ENCODE measurements at places on chromosomes 2 and 18. TPM values are rescaled to one million over a fixed set of nuclear protein-coding genes. Genes with fewer than 3 reads are reported as not detected.

The ST6GAL2 gene
- total RNA-seq = not detected

The IL1A gene
- total RNA-seq = 16.4 TPM

The SLC30A3 gene
- 0.90 TPM for total RNA-seq

The EPHA4 gene
- total RNA-seq = 7.0 TPM

Data from activated CD4-positive, alpha-beta memory T cell treated with anti-CD3 and anti-CD28 coated beads for 36 hours (primary cell).